ENCODE measurements at places on chromosomes 11 and 22.

- DNase-seq = no peak
These were observed 166.0 kb downstream of the METTL15 start for GRCh38 chr11:28274216-28274615.

GRCh38 chr11:66327171-66328030, 8.8 kb downstream of the RIN1 start:
- no peak for DNase-seq

GRCh38 chr22:26916236-26916635, 258.8 kb downstream of the MIAT start:
- DNase-seq = no peak

DNA sequence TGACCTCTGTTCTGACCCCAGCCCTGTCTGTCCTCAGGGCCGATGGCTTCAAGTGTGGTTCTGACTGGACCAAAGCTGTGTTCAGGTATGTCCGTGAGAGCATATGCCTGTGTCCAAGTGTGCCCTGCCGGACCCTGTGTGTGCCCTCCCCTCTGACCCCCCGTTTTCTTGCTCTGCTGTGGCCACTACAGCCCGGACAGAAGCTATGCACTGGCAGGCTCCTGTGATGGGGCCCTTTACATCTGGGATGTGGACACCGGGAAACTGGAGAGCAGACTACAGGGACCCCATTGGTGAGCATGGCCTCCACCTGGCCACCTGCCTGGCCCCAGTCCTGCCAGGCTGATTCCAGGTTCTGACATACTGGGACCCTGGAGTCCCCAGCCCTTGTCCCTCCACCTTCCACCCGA, 14.5 kb downstream of the ATG16L2 start:
- no peak for DNase-seq

DNA sequence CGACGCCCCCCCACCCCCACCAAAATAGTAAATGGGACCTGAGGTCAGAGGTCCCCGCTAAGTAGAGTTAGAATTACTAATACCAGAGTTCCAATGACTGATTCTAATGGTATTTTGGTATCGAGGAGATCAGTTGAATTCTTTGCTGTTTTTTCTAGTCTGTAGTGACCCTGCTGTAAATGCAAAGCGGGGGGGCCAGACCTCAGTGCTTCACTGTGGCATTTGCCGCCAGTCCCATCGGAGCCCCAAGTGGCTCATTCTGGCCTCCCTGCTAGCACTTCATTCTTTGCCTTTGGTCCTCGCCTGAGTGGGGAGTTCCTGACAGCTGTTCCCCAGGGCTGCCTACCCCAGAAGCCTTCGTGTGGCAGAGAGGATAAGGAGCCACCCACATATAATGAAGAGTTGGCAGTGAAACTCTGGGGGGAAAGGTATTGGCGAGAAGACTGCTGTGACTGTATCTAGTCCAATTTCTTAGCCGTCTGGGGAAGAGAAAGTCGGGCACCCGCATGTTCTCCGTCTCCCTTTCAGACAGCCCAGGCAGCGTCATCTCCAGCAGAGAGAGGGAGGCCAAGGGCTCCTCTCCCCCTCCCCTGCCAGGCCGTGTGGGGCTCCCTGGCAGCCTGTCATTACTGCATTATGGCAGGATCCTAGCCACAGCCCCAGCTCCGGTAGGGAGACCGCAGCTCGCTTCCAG, 19.4 kb upstream of the CABP7 start:
- DNase-seq = no peak

DNA sequence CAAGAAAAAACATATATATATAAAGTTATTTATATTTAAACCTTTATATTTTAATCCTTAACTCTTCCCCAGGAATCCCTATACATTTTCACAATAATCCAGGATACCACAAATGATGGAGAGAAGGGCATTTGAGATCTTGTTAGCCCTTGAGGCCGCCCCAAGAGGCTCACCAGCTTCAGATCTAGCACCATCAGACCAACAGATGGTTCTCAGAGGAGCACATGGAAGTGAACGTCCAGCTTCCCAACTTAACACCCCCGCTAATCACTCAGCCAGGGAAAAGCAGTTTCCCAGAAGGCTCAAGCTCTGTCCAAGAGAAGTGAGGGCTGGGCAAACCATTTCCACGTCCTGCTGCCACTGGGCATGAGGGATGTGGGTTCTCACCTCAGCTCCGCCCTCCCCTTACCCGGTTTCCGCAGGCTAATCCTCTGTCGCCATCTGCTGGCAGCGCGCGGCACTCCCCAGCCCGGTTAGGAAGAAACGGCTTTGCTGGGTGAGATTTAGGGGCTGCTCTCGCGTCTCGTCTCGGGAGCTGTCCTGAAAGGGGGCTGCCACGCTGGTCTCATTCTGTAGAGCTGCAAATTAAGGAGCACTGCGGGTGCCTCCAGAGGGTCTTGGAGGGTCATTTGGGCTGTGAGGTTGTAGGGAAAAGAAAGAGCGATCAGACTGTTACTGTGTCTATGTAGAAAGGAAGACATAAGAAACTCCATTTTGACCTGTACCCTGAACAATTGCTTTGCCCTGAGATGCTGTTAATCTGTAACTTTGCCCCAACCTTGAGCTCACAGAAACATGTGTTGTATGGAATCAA, 6.8 kb upstream of the FAM111A start:
- DNase-seq = peak; percentile 82

- DNase-seq = no peak
These were observed 7.3 kb upstream of the AHNAK start for GRCh38 chr11:62553839-62554361.

GRCh38 chr11:78000193-78000592, 5.7 kb upstream of the INTS4 start:
- peak; percentile 20 for DNase-seq

- DNase-seq = no peak
These were observed 39.3 kb downstream of the KCNJ4 start for GRCh38 chr22:38415561-38416321.

- DNase-seq = no peak
These were observed 308.7 kb downstream of the DDX10 start for GRCh38 chr11:108973402-108974162.

- DNase-seq = no peak
These were observed 489.4 kb downstream of the KCNA4 start for GRCh38 chr11:29527391-29527936.

GRCh38 chr11:46600194-46600960, 6.6 kb upstream of the AMBRA1 start:
- no peak for DNase-seq
